CMK (cell line): ENCODE measurements at places on chromosomes 3 and 15.

GRCh38 chr3:3101660-3102458 is 8.3 kb downstream of the IL5RA start:
- DNase-seq: no peak

DNA sequence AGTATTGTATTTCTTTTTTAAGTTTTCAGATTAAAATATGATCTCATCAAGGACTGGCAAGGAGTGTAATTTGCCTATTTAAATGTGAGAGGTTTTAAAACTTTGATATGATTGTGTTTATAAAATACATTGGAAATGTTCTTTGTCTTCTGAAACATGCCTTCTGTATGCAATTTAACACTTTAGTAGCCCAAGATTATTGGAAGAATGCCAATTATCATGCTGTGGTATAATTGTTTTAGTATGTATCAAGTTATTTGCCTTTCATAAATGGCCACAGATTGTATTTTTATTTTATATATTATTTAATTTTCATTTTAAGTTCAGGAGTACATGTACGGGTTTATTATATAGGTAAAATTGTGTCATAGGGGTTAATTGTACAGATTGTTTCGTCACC is 31.7 kb downstream of the ECT2 start:
- DNase-seq: no peak

DNA sequence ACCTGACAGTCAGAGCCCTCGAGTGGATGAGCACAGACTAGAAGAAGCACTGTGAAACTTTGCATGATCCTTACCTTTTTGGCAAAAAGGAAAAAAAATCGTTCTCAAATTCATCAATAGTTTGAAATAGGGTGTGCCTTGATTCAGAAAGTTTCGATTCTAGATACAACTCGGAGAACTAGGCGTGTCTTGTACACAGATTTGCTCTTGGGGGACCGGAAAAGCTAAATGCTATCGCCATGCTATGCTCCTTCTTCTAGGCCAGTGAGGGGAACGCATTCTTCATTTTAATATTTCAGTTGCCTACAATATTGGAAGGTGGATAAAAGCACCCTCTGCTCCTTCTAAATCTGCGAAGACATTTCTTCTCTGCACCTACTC is 25.0 kb downstream of the CD86 start:
- no peak for DNase-seq

DNA sequence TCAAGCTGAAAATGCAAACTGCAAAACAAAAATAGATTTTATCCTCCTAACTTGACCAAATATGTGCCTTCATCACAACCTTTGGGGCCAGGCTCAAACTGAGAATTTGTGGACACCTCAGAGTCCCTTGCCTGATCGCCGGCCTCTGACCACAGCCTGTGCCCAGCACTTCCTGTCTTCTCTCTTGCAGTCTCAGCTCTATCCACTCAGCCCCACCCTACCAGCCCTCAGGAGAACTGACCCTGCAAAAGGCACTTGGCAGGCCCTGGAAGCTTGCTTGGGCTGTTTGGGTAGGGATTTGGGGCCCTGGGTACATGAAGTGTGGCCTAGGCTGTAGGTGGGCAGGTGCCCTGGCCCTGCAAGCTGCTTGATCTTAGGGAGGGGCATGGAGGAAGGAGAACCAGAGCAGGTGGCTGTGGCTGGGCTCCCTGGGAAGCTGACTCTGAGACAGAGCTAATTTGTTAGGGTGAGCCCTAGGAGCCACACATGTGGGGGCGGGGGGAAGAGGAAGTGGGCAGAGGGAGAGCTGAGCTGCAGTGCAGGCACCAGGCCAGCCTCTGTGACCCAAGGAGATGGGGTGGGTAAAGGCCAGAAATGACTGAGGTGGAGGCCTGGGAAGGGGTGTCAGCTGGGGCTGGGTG is 8.6 kb downstream of the CLEC3B start:
- DNase-seq: peak; percentile 75

DNA sequence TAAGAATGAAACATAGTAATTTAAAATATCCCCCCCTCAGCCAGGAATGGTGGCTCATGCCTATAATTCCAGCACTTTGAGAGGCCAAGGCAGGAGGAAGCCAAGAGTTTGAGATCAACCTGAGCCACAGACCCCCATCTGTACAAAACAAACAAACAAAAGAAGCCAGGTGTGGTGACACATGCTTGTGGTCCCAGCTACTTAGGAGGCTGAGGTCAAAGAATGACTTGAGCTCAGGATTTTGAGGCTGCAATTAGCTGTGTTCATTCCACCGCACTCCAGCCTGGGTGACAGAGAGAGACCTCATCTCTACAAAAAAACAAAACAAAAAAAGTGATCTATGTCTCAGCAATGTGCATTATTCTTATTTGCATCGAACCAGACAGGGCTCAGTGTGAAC is 800.8 kb downstream of the MCTP2 start:
- DNase-seq: no peak

GRCh38 chr3:53067567-53067966 is 21.7 kb upstream of the SFMBT1 start:
- no peak for DNase-seq

DNA sequence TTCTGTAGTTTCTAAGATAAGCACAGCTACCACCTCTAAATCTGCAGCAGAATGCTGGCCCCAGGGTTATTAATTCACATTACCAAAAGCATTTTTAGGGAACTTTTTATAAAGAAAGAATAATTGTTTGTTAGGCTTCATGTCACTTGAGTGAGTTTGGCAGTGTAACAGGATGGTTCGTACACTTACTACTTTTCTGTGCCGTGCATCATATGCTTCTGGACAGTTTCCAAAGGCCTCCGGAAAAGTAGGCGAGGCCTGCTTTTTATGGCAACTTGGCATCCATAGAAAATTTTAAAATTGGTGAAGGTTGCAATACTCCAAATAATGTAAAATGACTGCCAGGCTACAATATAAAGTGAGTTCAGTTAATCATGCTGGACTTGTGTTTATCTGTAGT is 30.0 kb downstream of the NIPA2 start:
- no peak for DNase-seq

GRCh38 chr15:29785136-29785535 is 37.1 kb downstream of the TJP1 start:
- DNase-seq: no peak

- no peak for DNase-seq
These were observed 6.3 kb downstream of the TEX264 start for GRCh38 chr3:51677358-51677757.

- DNase-seq: no peak
These were observed 20.5 kb downstream of the RBPMS2 start for GRCh38 chr15:64754663-64755426.

DNA sequence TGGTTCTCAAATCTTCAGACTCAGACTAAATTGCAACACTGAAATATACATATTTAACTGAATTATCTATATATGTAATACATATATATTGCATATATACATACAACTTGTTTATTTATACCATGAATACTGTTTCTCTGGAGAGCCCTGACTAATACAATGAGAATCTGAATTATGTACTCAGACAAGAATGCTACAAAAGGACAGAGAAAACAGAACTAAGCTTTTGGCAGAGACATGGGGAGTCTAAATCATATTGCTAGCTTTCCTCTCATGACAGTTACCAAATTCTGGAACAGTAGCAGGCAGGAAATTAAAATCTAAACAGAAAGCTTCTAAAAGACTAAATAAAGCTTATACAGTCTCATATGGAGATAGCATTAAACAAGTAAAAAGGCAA is 142.4 kb upstream of the KCNMB2 start:
- no peak for DNase-seq

DNA sequence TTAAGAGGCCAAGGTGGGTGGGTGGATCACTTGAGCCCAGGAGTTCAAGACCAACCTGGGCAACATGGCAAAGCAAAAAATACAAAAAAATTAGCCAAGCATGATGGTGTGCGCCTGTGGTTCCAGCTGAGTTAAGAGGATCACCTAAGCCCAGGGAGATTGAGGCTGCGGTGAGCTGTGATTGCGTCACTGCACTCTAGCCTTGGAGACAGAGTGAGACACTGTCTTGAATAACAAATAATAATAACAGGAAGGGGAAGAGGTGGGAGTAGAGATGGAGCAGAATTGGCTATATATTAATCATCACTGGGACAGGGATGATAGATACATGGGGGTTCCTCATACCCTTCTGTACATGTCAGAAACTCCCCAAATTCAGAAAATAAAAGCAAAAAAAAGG is 23.8 kb upstream of the NMB start:
- DNase-seq: no peak

- DNase-seq: no peak
These were observed 530 bp upstream of the TUBGCP5 start for GRCh38 chr15:23039917-23040281.

DNA sequence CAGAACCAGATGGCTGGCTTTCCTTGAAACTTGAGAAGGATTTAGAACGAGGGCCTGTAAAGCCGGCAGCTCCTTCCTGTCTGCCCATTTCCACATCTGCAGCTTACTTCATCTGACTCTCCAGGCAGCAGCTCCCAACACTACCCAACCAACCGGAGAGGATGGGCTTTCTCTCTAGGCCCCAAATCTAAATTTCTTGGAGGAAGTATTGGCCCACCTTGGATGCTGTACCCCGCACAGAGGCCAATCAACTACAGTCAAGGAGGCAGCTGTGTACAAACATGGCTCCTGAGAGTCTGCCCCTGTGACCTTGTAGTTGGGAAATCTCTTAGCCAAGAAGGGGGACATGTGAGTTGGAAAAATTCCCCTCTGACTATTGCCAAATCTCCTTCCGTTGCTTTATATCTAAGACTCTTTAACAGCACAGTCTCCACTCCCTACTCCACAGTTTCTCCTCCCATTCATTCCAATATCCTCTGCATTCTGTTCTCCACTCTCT is 8.0 kb upstream of the ACAP2 start:
- DNase-seq: no peak

- no peak for DNase-seq
These were observed 123.4 kb upstream of the MB21D2 start for GRCh38 chr3:193040836-193041672.

- no peak for DNase-seq
These were observed 407.8 kb downstream of the TUSC7 start for GRCh38 chr3:117117188-117117936.

- DNase-seq: no peak
These were observed 98.7 kb upstream of the RAP2B start for GRCh38 chr3:153063337-153063736.

DNA sequence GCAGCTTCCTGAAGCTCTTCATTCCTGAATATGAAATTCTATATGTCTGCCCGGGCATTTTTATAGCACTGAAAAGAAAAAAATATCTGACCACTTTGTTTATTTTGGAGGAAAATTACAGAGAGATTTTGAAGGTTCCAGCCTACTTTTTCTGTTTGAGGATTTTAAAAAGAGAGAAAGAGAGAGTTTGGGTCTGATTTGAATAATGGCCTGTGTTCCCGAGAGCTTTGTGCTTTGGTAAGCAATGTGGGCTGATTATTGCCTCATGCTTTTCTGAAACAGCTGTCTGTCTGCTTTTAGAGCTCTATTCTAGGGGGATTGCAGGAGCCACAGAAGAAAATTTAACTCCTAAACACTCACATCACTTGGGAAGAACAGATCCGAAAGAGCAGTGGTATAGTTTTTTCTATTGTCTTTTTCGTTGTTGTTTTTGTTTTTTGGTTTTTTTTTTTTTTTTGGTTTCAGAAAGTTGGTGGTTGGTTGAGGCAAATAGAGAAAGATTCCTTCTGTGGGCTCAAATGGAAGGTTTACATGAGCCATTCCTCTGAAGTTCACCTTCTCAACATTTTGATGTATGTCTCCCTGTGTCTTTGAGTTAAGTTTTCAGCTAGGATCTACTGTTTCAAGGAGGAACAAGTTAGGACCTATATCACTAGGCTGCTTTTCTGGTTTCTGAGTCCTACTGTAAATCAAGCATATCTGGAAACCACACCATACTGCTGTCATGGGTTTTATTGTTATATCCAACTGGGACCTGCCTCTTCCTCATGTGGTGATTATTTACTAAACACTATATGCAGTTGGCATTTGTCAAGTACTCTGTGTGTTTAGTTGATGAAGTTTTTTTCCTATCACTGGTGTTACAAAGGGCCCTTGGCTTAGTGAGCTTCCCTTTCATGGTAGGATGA is 178.9 kb downstream of the KCNMB2 start:
- DNase-seq: no peak

DNA sequence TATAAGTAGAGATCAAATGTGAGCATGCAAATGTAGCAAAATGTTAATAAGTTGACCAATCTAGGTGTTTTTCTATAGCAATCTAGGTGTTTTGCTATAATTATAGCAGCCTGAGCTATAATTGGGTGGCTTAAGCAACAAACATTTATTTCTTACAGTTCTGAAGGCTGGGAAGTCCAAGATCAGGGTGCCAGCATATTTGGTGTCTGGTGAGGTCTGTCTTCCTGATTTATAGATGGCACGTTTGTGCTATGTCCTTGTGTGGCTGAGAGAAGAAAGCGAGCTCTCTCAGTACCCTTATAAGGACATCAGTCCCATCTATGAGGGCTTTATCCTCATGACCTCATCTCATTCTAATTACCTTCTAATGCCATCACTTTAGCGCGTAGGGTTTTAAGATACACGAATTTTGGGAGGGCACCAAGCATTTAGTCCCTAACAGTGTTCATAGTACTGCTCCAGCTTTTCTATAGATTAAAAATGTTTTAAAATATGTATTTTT is 171.1 kb downstream of the GHSR start:
- DNase-seq: no peak

DNA sequence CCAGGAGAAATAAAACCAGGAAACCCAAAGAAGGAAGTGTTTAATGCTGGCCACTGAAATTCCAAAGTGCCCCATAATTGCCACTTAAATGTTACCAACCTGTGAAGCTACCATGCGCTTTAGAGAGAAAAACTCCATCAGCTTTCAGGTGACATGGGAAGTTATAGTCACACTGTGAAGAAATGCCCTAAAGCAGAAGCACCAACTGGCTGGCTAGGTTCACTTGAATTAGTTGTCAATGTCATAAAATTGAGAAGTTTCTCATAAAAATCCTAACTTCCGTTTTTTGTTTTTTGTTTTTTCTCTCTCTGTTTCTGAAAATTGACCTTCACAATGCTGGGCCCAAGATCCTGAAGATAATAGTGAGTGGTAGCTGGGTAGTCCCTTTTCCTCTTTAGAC is 167.9 kb upstream of the CTNNB1 start:
- no peak for DNase-seq

GRCh38 chr3:33149342-33149741 is 35.5 kb downstream of the CRTAP start:
- no peak for DNase-seq

DNA sequence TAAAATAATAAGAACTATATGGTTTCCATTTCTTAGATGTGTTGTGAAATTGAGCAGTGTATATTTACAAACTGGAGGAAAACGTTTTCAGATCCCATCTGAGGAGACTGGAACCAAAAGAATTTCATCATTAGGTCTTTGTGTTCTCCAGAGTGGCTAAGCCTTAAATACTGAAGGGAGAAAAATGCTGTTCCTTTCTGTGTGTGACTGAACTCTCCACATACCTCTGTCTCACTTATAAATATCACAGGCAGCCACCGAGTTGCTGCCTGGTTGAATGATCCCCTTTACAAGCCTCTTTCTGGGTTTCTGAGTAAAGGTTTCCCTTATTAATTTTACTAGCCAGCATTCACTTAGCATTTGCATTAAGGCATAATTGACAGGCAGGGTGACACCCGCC is 913.9 kb upstream of the NR2F2 start:
- DNase-seq: no peak

DNA sequence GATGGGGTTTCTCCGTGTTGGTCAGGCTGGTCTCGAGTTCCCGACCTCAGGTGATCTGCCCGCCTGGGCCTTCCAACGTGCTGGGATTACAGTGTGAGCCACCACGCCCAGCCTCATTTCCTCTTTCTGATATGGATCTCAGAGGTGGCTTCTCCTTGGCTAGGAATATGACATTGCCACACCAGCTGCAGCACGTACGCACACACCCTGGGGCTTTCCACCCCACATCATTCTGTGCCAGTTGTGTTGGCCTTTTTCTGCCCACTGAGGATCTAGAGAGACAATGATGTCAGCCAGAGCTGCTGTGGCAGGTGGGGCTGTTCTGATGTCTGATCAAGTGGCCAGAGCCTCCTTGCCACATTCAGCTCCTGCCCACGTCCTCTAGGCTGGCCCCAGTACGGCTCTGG is 29.0 kb downstream of the TMEM45A start:
- no peak for DNase-seq
